ENCODE measurements at places on chromosomes 5 and 9.

GRCh38 chr5:83900306-83900705, 179.7 kb upstream of the HAPLN1 start:
- DNase-seq: peak; percentile 34

DNA sequence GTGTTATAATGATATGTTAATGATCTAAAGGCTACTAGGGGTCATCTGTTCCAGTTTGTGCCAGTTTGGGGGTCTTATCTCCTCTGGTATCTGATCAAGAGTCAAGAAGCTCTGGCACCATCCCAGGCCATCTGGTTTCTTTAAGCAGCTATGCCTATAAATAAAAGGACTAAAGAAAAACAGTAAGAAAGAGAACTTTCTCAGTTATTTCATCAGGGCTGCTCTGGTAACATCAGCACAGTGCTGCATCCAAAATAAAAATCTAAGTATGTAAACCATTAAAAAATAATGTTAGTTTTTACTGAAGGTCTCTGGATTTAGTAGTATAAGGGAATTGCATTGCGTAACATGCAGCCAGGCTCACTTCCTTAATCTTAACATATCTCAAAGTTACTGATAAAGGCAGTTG, 185.0 kb downstream of the NR2F1-AS1 start:
- no peak for DNase-seq

DNA sequence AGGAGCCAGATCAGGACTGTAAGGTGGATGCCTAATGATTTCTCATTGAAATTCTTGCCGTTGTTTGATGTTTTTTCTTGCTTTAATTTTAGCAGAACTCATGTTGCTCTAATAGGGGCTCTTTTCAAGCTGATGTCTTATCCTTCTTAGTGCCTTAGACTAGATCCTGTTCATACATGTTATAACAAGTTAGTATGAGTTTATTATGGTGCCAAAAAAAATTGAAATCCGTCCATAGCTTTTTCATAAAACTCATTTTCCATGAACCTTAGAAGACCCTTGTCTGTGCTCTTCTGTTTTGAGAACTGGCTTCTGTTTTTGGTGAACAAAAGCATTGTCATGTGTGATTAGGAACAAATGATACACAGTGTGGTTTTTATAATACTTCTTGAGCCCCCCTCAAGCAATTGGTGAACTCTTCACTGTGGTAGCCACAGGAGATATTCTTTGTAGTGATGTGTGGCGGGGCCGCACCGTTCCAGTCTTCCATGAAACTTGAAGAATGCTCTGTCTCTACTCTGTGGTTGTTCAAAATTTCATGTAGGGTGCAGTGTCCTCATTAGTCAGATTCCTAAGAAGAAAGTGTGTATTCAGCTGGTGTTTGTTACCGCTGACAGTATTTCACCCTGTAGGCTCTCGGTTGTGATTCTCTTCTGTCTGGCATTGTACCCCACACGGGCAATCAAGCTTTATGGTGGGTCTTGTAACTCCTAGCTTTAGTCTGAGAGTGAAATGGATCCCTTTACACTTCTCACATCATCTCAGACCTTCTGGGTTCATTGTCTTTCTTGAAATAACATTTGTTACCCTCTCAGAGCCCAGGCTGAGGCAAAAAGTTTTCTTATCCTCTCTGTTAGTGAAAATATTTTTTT, 10.7 kb downstream of the OTULIN start:
- no peak for DNase-seq

- no peak for DNase-seq
Observed at GRCh38 chr9:81460693-81461092, 228.7 kb downstream of the TLE1 start.

DNA sequence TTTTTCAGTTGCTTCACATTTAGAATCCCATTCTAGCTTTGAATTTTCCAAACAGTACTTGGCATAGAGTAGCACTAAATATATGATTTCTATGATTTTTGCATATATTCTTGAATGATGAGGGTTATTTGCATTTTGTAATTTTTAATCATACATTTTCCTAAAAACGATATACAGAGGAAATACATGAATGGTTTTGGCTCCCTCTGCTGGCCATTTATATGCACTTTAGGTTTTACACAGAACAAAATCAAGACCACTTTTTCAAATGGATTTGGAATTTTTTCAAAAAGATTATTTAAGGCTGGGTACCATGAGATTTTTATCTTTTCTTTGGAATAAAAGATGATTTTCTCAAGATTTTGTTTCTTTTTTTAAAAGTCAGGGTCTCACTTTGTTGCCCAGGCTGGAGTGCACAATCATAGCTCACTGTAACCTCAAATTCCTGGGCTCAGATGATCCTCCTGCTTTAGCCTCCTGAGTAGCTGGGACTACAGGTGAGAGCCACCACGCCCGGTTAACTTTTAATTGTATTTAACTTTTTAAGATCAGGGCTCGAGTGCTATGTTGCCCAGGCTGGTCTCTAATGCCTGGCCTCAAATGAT, 16.7 kb upstream of the COMMD10 start:
- DNase-seq: peak; percentile 60

- DNase-seq: peak; percentile 56
Observed at GRCh38 chr9:127877566-127877998, at the start of gene AK1. AK1 (minus strand) TSS chr9:127877675; CDS start chr9:127874617, 3,058 bp downstream.

- DNase-seq: no peak
Observed at GRCh38 chr5:162324328-162324727, 256.8 kb downstream of the GABRG2 start.

DNA sequence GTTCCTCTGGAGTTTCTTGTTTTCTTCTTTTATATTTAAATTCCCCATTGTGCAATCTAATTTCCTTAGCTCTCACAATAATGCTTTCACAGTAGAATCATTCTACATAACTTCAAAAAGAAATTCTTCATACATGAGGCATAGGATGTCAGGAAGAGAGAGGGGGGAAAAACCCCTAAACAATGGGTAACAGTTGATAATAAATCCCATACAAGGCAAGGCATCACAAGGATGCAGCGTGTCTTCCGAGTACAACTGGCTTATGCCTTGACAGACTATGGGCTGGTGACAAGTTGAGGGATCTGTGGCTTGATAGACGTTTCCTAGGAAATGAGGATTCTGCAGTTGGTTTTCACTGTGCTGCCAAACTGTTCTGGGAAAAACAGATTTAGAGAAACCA, 247.4 kb downstream of the ARL15 start:
- DNase-seq: peak; percentile 96

DNA sequence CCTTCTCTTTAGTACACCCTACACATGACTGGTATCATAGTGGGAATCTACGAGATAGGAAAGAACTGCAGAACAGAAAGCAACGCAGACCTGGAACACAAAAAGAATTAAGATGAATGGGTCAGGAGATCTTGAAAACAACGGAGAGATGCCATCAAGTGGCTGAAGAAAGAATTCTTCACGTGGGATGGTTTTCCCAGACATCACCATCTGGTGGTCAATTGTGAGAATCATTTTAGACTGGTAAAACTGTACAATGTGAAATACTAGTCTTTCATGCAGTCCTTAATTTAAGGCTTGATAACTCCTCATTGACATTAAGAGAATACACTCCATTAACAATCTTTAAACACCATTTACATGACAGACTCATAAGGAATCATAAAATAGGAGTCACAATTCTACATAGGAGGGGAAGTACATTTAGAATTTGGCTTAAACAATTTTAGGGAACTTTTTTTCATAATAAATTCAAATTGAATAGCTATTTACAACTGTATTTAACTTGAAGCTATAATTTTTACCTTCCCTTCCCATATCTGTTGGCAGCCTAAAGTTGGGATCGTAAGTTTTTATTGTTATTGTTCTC, 128.4 kb upstream of the TRPM3 start:
- peak; percentile 74 for DNase-seq

GRCh38 chr5:75668977-75669689, 48.1 kb downstream of the POC5 start:
- DNase-seq: no peak

DNA sequence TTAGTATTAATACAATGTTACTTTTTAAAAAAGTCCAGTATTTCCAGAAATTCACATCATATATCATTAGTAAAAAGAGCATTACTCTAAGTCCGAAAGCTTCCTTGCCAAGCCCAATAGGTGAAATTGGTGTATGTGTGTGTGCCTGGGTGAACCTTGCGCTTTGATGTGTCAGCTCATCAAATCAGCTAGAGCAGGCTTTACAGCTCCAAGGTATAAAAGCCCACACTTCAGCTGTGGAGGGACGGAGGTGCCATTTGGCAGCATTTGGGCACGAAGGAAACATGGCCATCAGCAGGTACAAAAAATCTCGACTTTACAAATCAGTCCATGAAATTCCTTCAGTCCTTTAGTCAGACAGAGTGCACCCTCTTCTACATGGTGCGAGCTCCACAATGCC, 76.5 kb upstream of the IL7R start:
- DNase-seq: no peak

DNA sequence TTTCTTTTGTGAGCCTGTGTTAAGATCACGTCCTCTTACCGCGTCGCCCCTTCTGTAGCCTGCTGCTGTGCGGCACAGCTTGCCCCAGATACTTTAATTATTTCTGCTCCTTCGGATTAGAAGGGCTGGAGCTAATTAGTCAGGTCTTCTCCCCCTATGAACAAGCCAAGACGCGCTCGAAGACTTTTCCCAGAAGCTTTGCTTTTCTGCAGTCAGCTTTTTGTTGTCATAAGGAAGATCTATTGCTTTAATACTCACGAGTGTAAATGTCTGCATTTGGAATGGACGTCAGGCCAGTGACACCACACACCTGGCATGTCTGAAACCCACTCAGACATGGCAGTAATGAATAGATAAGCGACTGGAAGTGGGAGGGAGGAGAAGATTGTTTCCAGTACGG, 37.0 kb downstream of the PRUNE2 start:
- DNase-seq: peak; percentile 22

DNA sequence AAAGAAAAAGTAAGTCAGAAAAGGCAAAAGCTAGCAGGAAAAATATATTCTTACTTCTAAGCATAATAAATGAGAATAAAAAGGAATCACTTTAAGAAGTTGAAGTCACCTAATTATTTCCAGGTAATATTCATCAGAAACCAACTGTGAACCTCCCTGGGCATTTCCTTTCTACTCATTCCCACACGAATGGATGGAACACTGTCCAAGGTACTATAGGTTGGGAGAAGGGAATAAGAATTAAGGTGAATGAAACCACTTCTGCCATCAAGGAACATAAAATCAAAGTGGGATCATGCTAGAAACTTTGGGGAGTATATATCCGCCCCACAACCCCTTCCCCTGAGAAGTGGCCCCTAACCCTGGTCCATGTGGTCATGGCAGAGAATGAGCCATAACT, 41.6 kb downstream of the PRELID2 start:
- no peak for DNase-seq

- DNase-seq: no peak
Observed at GRCh38 chr5:174608631-174609097, 115.7 kb upstream of the MSX2 start.

GRCh38 chr9:32706004-32706724, 70.7 kb upstream of the TAF1L start:
- no peak for DNase-seq

DNA sequence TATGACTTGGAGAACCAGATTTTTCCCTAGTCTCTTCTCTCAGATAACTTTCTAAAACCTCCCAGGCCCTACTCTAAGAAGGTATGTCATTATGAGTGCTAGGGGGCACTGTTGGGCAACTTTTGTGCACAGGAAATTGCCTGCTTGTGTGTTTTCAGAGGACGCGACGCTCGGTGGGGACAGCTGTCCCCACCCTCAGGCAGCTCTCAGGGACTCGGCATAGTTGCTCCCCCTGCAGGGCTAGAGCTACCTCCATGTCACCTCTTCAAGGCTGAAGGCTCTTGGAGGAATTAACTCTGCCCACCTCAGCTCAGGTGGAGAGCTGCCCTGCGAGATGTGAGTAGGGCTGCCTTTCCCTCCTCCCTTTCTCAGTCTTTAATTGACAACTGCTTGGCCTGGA, 10.2 kb upstream of the TIFAB start:
- DNase-seq: peak; percentile 42

GRCh38 chr5:79689541-79690466, at the start of gene CMYA5:
CMYA5 (plus strand) TSS chr5:79689836; CDS start chr5:79689908, 72 bp downstream.
- DNase-seq: peak; percentile 21

- DNase-seq: no peak
Observed at GRCh38 chr5:173858670-173859407, 29.3 kb upstream of the CPEB4 start.

DNA sequence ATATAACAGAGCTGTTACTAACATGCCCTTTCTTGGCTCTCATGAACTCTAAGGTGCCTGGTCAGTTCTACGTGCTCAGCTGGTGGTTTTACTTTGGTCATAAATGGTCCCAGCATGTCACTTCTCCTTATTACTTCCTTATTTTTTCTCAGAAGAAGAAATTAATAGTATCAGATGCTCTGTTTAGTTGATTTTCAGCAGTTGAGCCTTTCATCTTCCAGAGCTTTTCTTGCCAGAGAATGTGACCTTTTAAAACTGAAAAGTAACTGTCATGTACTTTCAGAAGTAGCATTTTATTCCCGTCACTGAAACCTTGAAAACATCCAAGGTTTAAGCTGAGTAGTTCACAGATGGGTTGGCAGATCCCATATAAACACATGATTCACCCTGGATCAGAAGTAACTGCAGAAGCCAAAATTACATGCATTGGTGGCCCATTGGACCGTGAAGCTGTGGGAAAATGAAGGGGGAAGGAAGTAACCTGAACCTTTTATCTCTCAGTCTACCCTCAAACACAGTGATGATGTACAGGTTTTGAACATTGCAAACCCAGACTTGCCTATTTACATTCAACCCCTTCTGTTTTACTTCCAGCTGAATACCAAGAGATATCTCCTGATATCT, 50.5 kb downstream of the HACD4 start:
- DNase-seq: peak; percentile 86

- peak; percentile 13 for DNase-seq
Observed at GRCh38 chr5:57302643-57303042, 128.8 kb downstream of the GPBP1 start.

DNA sequence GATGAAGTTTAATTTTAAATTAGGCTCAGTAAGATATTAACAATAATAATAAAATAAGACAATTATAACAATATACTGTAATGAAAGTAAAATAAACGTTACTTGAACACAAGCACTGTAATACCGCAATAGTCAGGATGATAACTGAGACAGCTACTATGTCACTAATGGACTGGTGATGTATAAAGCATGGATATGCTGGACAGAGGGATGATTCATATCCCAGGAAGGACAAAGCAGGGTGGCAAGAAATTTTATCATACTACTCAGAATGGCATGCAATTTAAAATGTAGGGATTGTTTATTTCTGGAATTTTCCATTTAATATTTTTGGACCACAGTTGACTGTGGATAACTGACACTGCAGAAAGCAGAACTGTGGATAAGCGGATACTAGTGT, 196.9 kb downstream of the VPS13A start:
- DNase-seq: no peak

DNA sequence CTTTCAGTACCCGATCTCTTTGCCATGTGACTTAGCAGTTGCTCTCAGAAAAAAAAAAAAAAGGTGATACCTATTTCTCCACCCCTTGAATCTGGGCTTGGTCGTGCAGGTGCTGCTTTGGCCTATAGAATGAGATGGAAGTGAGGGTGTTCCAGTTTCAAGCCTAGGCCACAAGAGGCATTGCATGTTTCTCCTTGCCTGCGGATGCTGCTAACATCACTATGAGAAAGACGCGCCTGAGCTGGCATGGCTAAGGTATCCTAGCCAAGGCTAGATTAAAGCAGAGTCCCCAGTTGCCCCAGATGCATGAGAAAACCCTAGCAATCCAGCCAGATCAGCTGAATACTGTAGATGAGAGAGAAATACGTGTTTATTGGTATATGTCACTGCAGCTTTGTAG, 14.7 kb upstream of the CSF1R start:
- no peak for DNase-seq

- peak; percentile 45 for DNase-seq
Observed at GRCh38 chr9:127505396-127506116, 54.2 kb downstream of the LRSAM1 start.

- no peak for DNase-seq
Observed at GRCh38 chr9:91178281-91179236, 183.2 kb downstream of the AUH start.

- no peak for DNase-seq
Observed at GRCh38 chr9:36082931-36083330, 46.2 kb downstream of the RECK start.
